ENCODE measurements at places on chromosomes 4 and X.

- DNase-seq, result no peak
Observed at GRCh38 chr4:31234901-31235300, 514.7 kb downstream of the PCDH7 start.

DNA sequence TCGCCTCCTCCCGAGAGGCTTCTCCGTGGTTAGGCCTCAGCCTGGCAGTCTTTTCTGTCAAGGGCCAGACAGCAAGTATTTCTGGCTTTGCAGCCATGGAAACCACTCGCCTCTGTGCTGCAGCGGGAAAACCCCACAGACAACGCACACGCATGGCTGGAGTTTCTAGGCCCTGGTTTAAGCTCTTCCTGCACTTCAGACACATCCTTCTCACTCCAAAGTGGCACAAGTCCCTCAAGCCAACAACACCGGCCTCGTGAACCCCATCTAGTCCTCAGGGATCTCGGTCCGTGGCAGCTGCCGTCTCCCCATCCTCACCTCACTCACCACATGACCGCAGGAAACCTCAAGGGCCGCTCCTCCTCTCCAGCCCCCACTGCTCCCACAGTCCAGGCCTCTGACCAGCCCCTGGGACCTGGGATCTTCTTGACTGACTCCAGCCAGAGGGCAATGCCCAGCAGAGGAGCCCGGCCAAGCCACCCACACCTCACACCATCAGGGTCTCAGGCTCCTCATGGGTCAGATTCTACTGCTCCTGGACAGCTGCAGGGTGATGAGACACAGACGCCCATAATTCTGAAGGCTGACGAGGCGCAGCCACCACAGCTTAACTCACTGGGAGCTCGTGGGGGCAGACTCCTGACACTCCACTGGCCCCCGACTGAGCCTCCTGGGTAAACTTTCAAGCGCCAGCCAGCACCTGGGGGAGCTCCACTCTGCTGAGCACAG is 21.7 kb downstream of the LETM1 start:
- no peak for DNase-seq

DNA sequence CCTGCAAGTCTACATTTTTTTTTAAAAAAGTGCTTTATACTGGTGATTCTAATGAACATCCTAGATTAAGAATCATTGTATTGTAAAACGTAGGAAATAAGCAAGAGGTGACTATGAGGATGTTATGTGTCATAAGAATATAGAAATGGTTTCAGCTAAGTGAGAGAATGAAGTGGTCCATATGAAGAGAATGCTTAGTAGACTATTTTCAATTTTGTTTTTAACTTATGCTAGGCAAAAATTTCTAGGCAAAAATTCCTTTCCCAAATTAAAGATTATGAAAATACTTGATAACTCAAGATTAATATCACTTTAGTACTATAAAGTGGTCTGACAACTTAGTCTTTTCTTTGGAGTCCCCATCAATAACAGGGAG is 825 bp downstream of the DYNLT3 start:
- no peak for DNase-seq

- no peak for DNase-seq
Observed at GRCh38 chr4:10225096-10225495, 108.5 kb upstream of the WDR1 start.

DNA sequence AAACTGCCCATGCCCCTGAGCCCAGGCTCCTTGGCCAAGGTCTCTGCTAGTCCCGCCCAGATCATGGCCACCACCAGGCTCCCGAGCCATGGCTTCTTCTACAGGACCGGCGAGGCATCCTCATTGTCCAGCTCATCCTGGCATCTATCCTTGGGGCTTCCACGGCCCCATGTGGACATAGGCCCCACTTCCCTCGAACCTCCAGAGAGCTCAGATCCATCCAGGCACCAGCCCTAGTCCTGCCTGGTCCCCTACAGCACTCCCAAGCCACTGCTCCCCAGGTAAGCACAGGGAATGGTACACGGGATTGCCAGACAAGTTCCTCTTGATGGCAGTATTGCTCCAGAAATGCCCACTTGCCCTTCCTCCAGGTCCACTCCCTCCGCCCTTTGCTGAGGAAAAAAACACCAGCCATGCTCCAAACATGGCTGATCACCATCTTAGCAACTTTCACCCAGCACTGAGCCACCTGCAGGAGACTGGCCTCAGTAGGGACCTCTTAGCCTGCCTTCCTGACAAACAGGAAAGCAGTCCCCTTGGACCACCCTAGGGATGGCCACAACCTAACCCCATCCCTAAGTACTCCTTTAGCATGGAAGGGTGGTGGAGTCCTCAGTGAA is 272.1 kb upstream of the AGTR2 start:
- DNase-seq, result no peak

GRCh38 chr4:13240066-13240465 is 244.1 kb downstream of the RAB28 start:
- no peak for DNase-seq

- no peak for DNase-seq
Observed at GRCh38 chr4:72374159-72374558, 194.9 kb downstream of the ADAMTS3 start.

GRCh38 chr4:177413076-177413475 is 29.2 kb downstream of the AGA start:
- no peak for DNase-seq

DNA sequence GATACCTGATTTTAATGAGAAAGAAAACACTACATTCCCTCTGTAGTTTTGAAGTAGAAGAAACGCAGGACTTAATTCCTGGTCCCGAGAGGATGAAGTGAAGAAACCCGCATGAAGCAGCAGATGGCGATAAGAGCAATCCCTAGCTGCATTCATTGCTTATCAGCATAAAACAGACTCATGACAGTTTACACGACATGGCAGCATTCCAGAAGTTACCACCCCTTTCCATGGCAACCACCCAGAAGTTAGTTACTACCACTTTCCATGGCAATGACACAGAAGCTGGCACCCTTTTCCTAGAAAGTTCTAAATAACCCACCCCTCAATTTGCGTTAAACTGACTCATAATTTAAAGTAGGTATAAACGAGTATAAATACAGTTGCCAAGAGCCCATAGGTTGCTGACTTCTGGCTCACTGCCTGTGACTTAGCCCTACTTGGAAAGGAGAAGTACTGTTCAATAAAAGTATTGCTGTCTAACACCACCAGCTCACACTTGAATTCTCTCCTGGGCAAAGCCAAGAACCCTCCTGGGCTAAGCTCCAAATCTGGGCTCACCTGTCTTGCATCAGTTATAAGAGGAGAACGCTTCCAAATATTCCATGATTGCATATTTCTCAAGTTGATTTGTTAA is 5.5 kb upstream of the XAGE2 start:
- no peak for DNase-seq

DNA sequence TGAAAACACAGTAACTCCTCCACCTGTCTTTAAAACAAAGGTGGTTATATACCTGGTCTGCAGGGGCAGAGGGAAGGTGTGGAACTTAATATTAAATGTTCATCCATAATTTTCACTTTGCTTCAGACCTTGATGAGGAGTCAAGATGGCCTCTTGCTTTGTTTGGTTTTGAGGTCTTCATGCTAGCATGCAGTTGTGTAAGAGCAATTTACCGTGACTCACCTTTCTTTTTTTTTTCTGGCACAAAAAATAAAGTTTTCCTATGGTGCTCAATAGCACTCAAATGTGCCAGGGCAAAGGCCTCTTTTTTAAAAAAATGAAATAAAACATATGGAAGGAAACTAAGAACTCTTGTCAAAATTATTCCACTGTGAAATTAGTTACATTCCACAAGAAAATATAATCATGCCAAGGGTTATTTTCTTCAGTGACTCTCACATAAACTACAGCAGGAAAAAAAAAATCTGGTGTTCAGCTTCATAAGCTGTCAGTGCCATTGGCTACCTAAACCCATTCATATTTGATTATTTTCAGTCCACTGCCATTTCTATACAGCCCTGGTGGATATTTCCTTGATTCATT is 128.2 kb downstream of the SLC7A11 start:
- peak; percentile 18 for DNase-seq

GRCh38 chr4:16969696-16970135 is 71.3 kb upstream of the LDB2 start:
- DNase-seq, result peak; percentile 17

DNA sequence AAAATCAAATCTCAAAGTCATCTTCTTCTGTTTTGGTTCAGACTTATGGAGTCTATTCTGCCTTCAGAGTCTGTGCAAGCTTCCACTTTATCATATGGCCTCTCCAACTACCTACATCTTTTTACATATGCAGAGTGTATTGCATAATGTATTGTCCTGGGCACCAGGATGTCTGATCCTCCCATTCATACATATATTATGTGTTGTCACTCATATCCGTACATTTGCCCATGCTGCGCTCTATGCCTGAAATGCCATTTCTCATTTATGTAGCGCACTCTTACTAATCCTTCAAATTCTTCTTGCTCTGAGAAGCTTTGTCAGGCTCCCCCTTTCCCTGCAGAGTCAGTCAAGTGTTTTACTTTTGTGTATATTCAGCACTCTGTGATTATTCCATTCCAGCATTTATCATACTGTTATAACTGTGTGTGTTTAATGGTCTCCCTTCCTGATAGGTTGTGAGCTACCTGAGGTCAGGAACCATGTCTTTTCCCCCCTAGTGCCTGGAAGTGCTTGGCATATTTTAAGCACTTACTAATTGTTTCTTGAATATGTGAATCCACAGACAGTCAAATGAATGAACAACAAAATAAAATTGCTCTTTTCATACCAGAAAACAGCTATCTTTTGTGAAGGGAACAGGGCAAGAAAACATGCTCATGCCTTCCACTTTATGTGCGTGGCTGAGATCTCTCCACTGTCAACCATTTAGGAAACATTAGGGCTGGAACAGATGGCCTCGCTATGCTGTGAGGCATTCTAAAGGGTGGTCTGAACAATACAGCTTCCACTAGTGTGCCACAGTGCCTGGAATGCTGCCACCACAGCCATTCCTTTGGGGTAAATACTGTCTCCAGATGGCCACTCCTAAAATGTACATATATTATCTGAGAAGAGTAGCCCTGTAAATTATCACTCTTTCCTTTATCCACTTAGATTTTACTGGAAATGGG is 81.8 kb downstream of the GLUD2 start:
- no peak for DNase-seq

DNA sequence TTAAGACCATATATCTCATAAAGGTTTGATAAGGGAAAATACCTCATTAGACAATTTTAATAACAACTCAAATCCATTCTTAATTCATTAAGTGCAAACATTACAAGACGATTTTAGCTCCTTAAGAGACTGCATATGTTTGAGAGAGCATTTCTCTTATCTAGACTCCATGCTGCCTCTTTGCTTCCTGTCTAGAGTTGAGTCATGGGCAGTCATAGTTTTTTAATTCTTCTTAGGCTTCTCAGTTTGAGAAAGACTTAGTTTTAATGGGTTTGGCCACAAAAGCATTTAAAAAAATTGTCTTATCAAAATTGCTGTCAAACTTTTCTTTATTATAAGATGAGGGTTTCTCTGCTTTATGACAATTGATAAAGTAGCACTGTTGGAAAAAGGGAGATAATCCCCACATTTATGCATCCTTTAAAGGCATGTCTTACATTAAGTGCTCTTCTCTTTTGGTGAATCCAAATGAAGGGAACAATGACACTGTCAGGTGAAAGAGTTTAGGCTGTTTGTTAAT is 713.4 kb downstream of the PCDH18 start:
- no peak for DNase-seq
